ENCODE measurements at places on chromosomes 4 and X. TPM values are rescaled to one million over a fixed set of nuclear protein-coding genes. Genes with fewer than 3 reads are reported as not detected.

C1QTNF7 gene
- 0.35 TPM for polyA plus RNA-seq

MAGIX gene
- polyA plus RNA-seq, result 5.3 TPM

ADAMTS3 gene
- 0.10 TPM for polyA plus RNA-seq

OPHN1 gene
- polyA plus RNA-seq, result 0.47 TPM

HPGD gene
- polyA plus RNA-seq, result 0.87 TPM

MAP3K15 gene
- 0.09 TPM for polyA plus RNA-seq
